Stimulated activated effector memory CD8-positive, alpha-beta T cell treated with anti-CD3 and anti-CD28 coated beads, Interleukin-12 subunit alpha, Interleukin-12 subunit beta, amount 100 ng/mL, for 72 hours (primary cell): ENCODE measurements at places on chromosomes 6 and 20.

GRCh38 chr6:53862662-53863462 is 68.1 kb downstream of the LRRC1 start:
- no peak for DNase-seq

DNA sequence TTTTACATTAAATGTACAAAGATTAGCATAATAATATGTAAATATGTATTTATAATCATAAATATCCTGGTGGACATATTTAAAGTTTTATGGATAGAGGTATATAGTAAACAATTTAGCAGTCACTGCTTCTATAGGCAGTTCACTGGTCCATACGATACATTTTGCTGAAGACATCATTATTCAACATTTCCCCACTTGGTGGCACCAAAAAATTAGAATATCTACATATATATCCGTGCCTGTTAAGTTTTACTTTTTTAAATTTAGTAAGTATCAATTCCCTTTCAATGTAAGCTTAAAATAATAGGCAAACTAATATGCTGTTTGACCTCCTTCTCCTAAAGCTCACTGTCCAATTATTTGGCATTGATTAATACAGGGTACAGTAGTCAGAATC is 64.2 kb downstream of the LMBRD1 start:
- DNase-seq: no peak

- no peak for DNase-seq
Observed at GRCh38 chr20:33499355-33499754, 9.5 kb downstream of the CBFA2T2 start.

- DNase-seq: no peak
Observed at GRCh38 chr6:49636713-49637349, at the start of gene RHAG. TSS of gene RHAG (minus strand) at chr6:49636839. CDS start at chr6:49636812, 27 bp downstream.

- DNase-seq: no peak
Observed at GRCh38 chr6:120938876-120939472, 395.3 kb downstream of the TBC1D32 start.

DNA sequence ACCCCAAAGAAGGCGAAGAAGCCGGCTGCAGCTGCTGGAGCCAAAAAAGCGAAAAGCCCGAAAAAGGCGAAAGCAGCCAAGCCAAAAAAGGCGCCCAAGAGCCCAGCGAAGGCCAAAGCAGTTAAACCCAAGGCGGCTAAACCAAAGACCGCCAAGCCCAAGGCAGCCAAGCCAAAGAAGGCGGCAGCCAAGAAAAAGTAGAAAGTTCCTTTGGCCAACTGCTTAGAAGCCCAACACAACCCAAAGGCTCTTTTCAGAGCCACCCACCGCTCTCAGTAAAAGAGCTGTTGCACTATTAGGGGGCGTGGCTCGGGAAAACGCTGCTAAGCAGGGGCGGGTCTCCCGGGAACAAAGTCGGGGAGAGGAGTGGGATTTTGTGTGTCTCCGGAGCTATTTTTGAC is 69.6 kb downstream of the HFE start:
- peak; percentile 90 for DNase-seq

GRCh38 chr6:37946057-37946456 is 126.5 kb downstream of the ZFAND3 start:
- DNase-seq: no peak

GRCh38 chr6:60952500-60952899 is 1333.5 kb downstream of the KHDRBS2 start:
- DNase-seq: no peak

GRCh38 chr6:147063469-147064031 is 140.7 kb upstream of the STXBP5 start:
- DNase-seq: no peak

DNA sequence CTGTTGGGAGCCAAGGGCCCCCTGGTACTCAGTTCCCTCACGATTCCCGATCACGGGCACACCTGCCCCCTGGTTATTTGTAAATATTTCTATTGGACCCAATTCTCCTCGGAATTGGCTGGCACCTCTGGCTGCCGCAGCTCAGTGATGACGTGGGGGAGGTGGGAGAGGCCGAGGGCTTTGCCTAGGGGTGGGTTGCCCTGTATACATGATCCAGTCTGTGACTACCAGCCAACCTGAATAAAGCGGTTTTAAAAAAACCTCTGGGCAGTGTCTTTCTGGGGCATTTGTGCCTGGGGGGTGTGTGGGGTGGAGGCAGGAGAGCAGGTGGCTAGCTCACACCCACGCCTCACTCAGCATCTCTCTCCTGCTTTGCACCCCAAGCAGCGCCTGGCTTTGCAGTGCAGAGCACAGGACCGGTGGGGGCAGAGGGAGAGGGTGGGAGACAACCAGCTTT is 42.2 kb downstream of the VSTM2L start:
- peak; percentile 30 for DNase-seq

GRCh38 chr20:41654292-41654691 is 36.1 kb upstream of the CHD6 start:
- DNase-seq: no peak

DNA sequence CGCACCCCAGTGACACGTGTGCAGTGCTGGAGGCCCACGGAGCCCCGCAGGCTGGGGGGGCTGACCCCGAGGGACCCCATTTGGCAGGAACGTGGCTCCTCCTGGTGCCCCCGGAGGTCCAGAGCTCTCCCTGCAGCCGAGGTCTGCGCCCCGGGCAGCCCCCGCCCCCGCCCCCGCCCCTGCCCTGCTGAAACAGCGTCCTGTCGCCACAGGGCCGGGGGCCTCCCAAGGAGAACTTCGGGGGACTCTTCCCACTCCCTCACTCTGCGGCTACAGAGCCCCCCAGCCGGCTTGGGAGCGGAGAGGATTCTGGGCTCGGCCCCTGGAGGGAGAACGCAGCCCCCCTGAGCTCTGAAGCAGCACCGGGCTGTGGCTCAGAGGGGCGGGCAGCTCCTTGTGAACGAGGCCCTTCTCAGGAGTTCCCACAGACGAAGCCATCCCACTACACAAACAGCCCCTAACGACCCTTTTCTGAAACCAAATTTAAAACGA is 115.2 kb downstream of the DLL1 start:
- DNase-seq: no peak

GRCh38 chr6:118101220-118101619 is 194.2 kb downstream of the SLC35F1 start:
- no peak for DNase-seq
